ENCODE measurements at places on chromosomes 11 and 22.

DNA sequence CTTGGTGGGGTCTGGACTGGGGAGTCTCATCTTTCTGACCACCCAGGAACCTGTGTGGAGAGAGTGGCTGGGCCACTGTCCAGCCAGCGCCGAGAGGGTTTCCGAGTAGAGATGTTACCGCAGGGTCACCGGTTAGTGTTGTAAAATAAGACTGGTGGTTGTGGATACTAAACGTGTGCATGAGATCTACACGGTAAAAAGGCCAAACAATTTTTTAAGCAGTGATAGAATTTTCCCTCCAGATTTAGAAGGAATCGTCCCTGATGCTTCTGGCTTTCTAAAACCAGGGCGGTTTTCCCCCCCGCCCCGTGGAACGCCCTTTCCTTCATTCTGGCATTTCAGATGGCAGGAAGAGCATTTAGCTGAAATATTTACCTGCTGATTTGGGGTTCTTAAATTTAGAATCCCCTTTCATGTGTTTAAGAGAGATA, 72.6 kb upstream of the PPARA start:
- DNase-seq, result no peak

DNA sequence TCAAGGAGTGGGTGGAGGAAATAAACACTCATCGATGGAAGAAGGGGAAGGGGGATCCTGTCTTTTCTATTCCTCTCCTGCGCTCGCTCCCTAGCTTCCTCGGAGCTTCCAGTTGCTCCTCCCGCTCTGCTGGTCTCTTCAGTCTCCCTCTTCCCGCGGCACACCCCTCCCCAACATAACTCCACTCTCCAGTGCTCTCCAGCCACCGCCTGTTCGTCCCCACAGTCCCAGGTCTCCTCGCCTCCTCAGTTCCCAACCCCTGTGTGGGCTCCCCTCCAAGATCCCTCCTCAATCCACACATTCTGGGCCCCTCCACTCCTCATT, 438 bp downstream of the ZW10 start:
- no peak for DNase-seq

DNA sequence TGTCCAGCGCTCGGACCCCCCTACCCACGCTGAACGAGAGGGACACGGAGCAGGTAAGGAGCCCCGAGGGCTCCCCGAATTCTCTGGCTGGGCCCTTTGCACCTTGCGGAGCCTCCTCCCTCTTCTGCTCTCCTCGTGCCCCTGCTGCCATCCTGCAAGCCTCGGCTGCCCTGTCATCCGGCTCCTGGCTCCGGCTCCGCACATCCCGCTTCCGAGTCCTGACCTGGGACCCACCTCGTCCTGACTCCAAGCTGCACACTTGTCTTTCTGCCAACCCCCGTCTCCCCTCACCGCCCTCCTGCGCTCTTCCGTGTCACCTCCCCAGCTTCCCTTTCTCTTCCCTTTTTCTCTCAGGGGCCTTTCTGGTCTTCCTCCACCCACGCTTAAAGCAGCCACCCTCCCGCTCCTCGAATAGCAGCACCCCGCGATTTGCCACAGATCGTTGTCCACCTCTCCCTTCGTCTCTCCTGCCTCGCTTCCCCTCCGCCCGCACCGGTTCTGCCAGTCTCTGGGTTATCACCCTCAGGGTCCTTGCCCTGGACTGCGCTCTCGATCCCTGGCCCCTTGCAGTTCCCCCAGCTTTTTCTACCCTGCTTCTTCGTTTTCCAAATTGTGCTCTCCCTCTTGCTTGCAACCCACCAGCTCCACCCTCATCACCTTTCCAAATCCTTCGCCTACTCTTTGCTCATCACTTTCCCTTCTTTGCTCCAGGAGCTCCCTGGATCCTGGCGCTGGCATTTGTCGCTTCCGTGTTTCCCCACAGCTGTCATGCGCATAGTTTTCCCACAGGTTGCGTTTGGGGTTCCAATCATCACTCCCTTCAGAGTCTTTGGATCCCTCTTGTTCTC, 822 bp downstream of the MARK2 start:
- DNase-seq, result no peak

GRCh38 chr11:100800202-100800601, 113.1 kb downstream of the ARHGAP42 start:
- DNase-seq, result no peak

GRCh38 chr11:64128255-64129006, 37.5 kb downstream of the MACROD1 start:
- DNase-seq, result no peak

- no peak for DNase-seq
Measured at GRCh38 chr11:72039856-72040401, 40.4 kb downstream of the NUMA1 start.

DNA sequence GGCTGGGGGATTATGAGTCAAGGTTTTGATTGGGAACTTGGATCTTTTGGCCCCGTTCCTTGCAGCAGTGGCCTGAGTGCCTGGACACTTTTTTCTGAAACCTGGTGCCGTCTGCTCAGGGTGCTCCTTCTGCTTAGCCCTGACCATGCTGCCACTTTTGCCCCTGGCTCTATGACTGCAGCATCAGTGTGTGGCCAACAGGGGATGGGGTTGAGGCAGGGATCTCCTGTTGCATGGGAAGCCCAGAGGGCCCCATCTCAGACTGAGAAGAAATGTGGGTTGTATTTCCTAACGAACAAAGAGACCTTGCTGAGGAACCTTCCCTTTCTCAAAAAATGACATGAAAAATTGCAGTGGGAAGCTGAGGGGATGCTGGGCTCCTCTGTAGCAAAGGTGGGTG, 18.7 kb downstream of the POU2F3 start:
- no peak for DNase-seq

DNA sequence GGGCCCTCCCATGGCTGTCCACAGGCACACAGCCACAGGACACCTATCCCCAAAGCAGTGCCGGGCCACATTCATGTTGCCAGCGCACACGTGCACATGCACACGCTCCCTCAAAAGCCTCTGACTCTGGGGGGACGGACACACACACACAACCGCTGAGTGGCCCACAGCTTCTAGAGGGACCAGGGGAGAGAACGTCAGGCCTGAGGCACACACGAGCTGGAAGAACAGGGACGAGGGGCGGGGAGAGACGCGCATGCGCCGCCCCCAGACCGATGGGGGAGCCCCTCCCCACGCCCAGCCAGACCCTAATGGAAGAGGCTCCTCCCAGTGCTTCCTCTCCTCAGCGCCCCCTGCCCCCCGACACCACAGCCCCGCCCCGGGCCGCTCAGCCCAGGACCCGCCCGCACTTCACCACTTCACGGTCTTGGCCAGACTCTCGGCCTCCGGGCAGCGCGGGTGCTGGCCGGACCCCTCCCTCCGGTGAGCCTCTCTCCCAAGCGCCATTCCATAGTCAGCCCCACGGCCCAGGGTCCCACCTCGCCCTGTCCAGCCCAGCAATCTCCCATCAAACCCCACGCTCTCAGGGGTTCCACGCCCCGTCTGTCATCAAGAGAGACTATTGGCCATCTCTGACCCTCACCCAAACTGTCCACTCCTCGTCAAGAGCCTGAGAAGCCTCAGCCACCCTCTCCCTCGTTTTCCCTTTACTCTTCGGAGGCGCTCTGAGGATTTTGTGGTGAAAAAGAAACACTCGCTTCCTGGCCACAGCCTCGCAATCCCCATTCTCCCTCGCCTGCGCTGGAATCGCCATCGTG, 11.7 kb downstream of the NRXN2 start:
- no peak for DNase-seq

DNA sequence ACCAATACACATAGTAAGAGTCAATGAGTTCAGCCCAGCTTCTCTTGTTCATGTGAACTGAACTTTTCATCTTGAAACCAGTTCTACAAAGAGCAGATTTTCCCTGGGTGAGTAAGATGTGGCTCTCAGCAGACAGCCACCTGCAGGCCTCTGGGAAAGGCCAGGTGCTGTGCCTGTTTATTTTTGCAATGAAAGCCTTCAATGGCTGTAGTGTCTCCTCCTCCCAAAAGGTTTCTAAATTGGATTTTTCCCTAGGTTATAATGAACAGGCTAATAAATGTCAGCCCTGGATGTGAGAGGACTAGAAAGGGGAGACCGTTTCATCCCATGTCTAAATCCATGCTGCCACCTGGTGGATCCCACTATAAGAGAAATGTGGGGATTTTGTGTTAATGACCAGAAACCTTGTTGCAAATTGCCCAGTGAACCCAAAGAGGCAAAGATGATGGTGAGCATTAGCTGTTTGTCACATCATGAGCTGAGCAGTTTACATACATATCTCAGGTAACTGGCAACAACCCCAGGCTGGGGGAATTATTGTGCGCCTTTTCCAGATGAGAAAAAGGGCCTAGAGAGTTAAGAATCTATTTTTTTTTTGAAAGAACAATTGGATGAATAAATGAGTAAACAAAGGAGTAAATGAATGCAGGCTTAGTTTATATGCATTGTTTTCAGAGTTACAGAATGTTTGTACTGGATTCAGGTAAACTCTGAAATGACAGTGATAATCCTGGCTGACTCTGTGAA, 12.7 kb downstream of the C11orf91 start:
- DNase-seq, result no peak

GRCh38 chr11:119991022-119991404, 146.9 kb downstream of the TRIM29 start:
- DNase-seq, result no peak

DNA sequence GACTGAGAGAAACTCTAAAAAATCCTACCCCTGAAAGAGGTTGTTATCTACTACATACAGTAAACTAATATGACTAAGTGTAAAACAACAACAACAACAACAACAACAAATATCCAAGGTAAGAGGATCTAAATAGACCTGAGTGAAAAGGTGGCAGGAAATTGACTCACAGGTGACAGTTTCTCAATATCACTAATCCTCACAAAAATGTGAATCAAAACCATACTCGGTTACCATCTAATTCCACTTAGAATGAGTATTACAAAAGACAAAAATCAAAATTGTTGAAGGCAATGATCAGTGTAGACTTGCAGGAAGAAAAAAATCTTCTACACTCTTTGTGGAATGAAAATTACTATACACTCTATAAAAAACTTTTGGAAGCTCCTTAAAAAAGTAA, 17.5 kb downstream of the RGL4 start:
- DNase-seq, result no peak

DNA sequence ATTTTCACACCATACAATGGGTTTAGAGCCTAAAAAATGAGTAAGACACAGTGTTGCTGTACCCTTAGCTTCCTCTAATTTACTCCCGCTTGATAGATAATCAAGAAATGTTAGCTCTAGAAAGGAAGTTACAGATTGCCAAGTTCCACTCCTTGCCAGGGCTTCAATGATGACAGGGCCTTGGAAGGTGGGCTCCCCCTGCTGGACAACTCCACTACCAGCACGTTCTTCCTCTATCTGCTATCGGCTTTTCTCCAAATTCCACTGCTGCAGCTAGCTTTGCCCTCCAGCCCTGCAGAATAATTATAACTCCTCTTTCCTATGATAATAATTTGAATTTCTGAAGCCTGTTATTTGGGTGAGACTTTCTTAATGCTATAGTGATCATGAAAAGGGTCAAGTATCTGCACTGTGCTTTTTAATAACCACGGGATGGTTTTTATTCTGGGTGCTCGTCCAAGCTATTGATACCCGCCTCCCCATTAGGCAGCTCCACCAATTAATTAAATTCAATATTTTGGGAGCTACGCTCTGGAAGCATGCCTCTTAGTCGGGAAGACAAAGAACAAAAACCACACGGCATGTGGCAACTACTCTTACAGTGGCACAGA, 9.0 kb downstream of the SYN3 start:
- peak; percentile 19 for DNase-seq

Measured in stimulated activated CD8-positive, alpha-beta memory T cell treated with anti-CD3 and anti-CD28 coated beads, Interleukin-4, amount 100 ng/mL, for 24 hours (primary cell).